ENCODE measurements at places on chromosomes 12 and 14.
A peak's percentile ranks its signal among the peaks of the same experiment; 100 is the strongest.

DNA sequence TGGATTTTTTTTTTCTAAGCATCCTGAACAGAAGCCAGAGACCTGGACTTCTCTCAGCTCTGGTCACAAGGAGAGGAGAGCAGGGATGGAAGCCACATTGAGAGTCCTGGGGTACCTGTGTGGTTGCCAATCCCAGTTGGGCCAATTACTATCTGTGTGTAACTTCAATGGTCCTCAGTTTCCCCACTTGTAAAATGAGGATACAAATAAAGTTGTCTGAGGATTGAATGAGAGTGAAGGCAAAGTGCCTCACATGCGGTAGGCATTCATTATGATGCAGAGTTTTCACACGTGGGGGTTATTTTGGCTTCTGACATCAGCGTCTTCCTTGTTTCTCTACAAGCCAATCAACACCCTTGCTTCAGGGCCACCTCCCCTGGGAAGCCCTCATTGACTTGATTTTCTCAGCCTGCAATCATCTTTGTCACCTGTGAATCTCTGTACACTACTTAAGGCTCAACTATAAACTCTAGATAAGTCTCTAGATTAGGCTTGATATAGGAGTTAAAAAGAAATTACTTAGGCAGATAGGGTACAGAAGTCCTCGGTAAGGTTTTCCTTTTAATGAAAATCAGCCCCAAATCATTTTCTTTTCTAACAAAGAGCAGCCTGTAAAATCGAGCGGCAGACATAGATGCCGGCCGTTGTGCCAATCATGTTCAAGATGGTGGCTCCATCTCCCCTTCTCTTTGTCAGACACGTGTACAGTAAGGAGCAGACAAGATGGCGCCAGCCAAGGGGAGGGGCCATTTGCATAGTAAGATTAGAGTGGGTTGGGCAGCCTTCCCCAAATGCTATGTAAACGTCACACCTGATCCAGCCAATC, 37.8 kb upstream of the FICD start:
- no peak for DNase-seq

DNA sequence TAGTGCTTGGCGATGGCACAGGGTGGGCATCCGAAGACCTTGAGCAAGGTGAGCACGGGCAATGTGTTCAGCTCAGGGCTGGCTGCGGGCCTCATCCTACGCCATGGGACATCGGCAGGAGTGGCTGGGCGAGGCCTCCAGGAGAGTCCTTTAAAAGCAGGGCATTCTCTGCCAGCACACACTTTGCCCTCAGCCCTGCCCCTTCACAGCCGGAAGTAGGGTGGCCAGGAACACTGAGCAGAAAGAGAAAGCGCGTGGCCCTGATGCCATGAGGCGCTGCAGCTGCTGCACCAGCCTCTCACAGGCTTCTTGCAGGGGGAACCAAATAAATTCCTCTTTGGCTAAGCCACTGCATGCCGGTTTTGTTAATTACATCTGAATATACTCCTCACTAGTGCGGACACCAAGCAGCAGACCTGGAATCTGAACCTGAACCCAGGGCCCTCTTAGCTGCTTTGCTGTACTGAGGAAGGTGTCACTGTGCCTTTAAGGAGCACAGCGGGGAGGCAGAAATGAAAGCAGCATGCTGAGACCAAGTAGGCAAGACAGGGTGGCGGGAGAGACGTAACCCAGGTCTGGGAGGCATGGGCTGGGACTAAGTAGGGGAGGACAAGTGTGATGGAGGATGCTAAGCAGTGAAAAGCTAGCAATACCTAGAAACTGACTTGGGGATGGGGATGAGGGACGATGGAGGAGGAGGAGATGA, 155.2 kb downstream of the TTC7B start:
- DNase-seq = no peak

GRCh38 chr12:122086641-122087285, 8.2 kb downstream of the MLXIP start:
- DNase-seq = no peak

- no peak for DNase-seq
Observed at GRCh38 chr12:1904875-1905274, 13.6 kb downstream of the CACNA2D4 start.

- DNase-seq = no peak
Observed at GRCh38 chr14:99359906-99360305, 87.9 kb upstream of the BCL11B start.

DNA sequence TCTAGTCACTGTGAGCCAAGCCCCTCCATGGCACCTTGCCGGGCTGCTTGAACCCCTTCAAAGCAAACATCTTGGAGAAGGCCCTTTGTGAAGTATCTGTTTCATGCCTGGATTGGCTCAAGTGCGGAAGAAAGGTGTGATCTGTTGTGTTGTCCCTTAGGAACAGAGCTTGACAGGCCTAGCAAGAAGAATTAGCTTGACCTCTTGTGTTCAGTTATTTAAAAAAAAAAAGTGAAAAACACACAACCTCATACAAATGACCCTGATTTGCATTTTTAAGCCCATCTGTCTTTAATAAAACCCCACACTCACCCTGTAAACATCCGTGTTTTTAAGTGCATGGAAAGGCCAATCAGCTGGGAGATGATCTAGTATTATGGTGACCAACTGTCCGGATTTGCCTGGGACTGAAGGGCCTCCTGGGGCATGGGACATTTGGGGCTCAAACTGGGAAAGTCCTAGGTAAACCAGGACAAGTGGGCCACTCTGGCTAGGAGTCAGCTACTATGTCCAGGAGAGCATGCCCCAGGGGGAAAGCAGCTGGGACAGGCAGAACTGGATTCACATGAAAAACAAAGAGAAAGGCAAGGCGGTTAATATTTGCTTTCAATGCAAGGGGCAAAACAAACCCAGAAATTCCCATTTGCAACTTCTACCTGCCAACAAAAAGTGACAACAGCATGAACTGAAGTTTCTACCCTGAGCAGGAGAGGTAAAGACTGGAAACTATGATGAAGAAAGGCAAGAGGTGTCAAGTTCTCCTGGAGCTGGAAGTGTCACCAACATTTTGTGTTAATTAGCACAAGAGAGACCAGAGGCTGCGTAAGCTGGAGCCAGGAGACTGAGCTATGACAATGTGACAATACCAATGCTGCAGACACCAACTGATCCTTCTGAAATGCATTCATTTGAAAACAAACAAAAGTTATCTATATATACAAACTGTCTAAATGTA, 78.6 kb downstream of the CLMN start:
- DNase-seq = no peak

DNA sequence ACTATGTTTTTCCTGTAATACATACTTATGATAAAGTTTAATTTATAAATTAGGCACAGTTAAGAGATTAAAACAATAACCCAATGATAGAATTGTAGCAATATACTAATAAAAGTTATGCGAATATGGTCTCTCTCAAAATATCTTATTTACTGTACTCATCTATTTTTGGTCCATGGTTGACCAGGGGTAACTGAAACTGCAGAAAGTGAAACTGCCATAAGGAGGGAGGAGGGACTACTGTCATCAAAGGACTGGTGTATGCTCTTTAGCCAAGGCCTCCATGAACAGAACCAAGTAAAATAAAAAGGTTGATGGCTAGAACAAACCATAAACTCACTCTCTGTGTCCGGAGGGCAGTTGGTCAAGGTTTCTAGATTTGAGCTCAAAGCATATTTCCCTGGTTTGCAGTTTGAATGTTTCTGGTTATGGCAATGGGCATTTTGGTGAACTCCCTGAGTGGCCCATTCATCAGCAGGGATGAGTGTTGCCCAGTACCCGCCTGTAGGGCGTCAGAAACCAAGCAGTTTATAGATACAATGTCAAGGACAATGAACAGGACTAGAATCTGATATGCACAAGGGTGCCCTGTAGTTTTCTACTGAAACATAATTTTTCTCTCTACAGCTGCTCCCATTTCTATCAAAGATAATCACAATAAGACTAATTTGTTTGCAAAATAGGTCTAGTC, 19.8 kb downstream of the LEMD3 start:
- no peak for DNase-seq

- DNase-seq = no peak
Observed at GRCh38 chr12:55653031-55653430, 16.3 kb downstream of the OR10P1 start.

- DNase-seq = no peak
Observed at GRCh38 chr14:65750906-65751305, 338.4 kb downstream of the FUT8 start.

GRCh38 chr14:65044596-65044959, 57.7 kb downstream of the MAX start:
- DNase-seq = no peak

DNA sequence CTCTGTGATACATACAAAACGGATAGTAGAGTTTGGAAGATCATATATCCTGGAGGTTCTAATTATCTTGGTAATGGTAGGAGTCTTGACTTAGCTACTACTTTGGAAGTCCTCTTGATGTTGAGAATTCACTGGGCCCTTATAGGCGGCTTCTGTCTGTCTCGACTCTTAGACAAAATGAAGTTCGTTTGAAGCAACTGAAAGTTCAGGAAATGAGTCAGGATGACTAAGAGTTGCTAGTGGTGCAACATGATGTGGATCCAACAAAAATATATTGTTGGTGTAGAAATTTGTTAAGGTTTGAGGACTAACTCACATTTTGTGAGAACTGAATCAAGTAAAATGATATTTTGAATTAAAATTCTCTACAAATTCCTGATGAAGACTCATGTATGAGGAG, 272.7 kb downstream of the AEBP2 start:
- DNase-seq = no peak

GRCh38 chr14:23588884-23589598, 10.5 kb upstream of the JPH4 start:
- DNase-seq = peak; percentile 61
